ENCODE measurements at places on chromosomes 4 and X. TPM values are rescaled to one million over a fixed set of nuclear protein-coding genes. Genes with fewer than 3 reads are reported as not detected.
A peak's percentile ranks its signal among the peaks of the same experiment; 100 is the strongest.

- H3K4me3 ChIP-seq = no peak overlapping the region
- no peak overlapping the region for H3K27ac ChIP-seq
- H3K4me1 ChIP-seq = no peaks in the 10 kb centered on the region
- no peaks in the 10 kb centered on the region for H3K36me3 ChIP-seq
- no peaks in the 10 kb centered on the region for H3K27me3 ChIP-seq
Measured at GRCh38 chr4:2354118-2354517, 64.3 kb downstream of the ZFYVE28 start.

GRCh38 chrX:96224279-96224678 lies 460.4 kb upstream of the DIAPH2 start:
- DNase-seq = no peak
- no peak overlapping the region for H3K4me3 ChIP-seq
- H3K36me3 ChIP-seq = no peaks in the 10 kb centered on the region
- no peaks in the 10 kb centered on the region for H3K4me1 ChIP-seq

GRCh38 chr4:126800575-126801141 lies 832.1 kb upstream of the INTU start:
- no peak overlapping the region for H3K27ac ChIP-seq
- no peaks in the 10 kb centered on the region for H3K36me3 ChIP-seq
- H3K4me1 ChIP-seq = peaks cover 4% of the 10 kb centered on the region
- no peak overlapping the region for H3K4me3 ChIP-seq
- no peaks in the 10 kb centered on the region for H3K27me3 ChIP-seq

GRCh38 chr4:123832173-123833026 lies 435.8 kb downstream of the SPRY1 start:
- H3K4me1 ChIP-seq = peaks cover 21% of the 10 kb centered on the region
- H3K27ac ChIP-seq = peak overlapping the region; percentile 99
- no peaks in the 10 kb centered on the region for H3K27me3 ChIP-seq
- DNase-seq = peak; percentile 59
- peak overlapping the region; percentile 34 for H3K4me3 ChIP-seq

DNA sequence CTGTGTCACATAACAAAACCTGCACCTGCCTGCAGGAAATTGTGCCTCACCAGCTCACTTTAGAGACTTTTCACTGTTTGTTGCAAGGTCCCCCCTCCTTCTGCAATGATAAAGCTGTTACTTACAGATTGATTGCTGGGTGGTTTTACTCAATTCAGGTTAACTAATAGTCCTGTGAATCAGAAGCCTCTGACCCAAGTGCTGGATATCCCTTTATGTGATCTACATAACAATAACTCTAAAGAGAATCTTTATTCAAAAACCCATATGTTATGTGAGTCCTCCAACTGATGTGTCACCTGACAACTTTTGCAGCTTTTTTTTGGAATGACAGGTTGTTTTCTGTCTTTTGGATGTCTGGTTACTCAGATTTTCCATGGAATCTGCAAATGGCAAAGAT lies 2323.6 kb upstream of the TENM3 start:
- H3K27ac ChIP-seq = no peak overlapping the region
- no peaks in the 10 kb centered on the region for H3K4me1 ChIP-seq
- DNase-seq = no peak
- no peaks in the 10 kb centered on the region for H3K36me3 ChIP-seq
- H3K27me3 ChIP-seq = no peaks in the 10 kb centered on the region

- no peak for DNase-seq
- H3K27ac ChIP-seq = peak overlapping the region; percentile 48
- H3K27me3 ChIP-seq = no peaks in the 10 kb centered on the region
- H3K4me3 ChIP-seq = no peak overlapping the region
- peaks cover 60% of the 10 kb centered on the region for H3K4me1 ChIP-seq
Measured at GRCh38 chrX:45747905-45748304, 547.2 kb upstream of the DIPK2B start.

DNA sequence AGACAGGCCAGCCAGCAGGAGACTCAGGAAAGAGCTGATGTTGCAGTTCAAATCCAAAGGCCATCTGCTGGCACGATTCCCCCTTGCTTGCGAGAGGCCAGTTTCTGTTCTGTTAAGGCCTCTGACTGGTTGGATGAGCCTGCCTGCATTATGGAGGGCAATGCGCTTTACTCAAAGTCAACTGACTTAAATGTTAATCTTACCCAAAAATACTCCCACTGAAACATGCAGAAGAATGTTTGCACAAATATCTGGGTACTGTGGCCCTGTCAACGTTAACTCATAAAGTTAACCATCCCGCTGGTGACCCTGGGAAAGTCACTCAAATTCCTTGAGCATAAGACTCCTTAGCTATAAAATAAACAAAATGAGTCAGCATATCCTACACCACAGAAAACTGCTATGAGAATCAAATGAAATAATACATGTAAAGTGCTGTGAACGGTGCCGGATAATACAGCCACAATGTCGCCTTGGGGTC lies 326.4 kb downstream of the EVC2 start:
- H3K4me3 ChIP-seq = no peak overlapping the region
- H3K27me3 ChIP-seq = no peaks in the 10 kb centered on the region
- peak overlapping the region; percentile 55 for H3K27ac ChIP-seq

DNA sequence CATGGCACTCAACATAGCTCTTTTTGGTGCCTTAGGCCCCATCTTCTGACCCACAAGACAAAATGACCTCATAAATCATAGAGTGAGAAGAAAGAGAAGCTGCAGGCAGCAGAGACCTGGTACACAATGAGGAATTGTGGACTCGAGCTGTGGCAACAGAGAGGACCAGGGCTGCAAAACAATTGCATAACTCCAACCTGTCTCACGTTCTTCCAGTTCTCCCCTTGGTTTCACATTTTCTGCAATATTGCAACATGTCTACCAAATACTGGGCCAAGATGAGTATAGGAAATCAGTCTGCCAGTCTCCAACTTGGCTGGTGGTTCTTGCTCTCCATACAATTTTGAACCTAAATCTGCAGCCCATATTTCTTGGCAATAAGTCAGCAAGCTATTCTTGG lies 105.3 kb downstream of the KDR start:
- no peak overlapping the region for H3K4me3 ChIP-seq
- no peaks in the 10 kb centered on the region for H3K36me3 ChIP-seq
- DNase-seq = no peak
- H3K27me3 ChIP-seq = no peaks in the 10 kb centered on the region
- H3K4me1 ChIP-seq = no peaks in the 10 kb centered on the region

- H3K36me3 ChIP-seq = no peaks in the 10 kb centered on the region
- DNase-seq = no peak
- H3K4me3 ChIP-seq = no peak overlapping the region
- H3K4me1 ChIP-seq = peaks cover 2% of the 10 kb centered on the region
Measured at GRCh38 chr4:175951794-175952193, 113.8 kb upstream of the WDR17 start.

- DNase-seq = no peak
- no peak overlapping the region for H3K4me3 ChIP-seq
- H3K27me3 ChIP-seq = peaks cover 3% of the 10 kb centered on the region
Measured at GRCh38 chrX:49988143-49988542, 65.7 kb downstream of the CLCN5 start.

- H3K27me3 ChIP-seq = no peaks in the 10 kb centered on the region
- H3K4me1 ChIP-seq = peaks cover 35% of the 10 kb centered on the region
- DNase-seq = no peak
- peak overlapping the region; percentile 55 for H3K27ac ChIP-seq
- peak overlapping the region; percentile 34 for H3K4me3 ChIP-seq
Measured at GRCh38 chr4:173448608-173449379, 49.9 kb upstream of the SCRG1 start.

GRCh38 chrX:16978193-16978984 lies 31.9 kb downstream of the REPS2 start:
- H3K27me3 ChIP-seq = peaks cover 6% of the 10 kb centered on the region
- DNase-seq = no peak
- H3K27ac ChIP-seq = no peak overlapping the region
- H3K36me3 ChIP-seq = no peaks in the 10 kb centered on the region

Gene P2RY4
- 0.29 TPM for total RNA-seq

Gene TENM3
- 68.4 TPM for total RNA-seq

Gene FGG
- not detected for total RNA-seq

Gene ATOH1
- total RNA-seq = not detected

Gene RTL9
- total RNA-seq = 0.72 TPM

Gene TKTL1
- not detected for total RNA-seq

Gene DMRTC1
- not detected for total RNA-seq

Gene CCDC110
- 2.2 TPM for total RNA-seq
